ENCODE measurements at places on chromosomes 13 and 19.

DNA sequence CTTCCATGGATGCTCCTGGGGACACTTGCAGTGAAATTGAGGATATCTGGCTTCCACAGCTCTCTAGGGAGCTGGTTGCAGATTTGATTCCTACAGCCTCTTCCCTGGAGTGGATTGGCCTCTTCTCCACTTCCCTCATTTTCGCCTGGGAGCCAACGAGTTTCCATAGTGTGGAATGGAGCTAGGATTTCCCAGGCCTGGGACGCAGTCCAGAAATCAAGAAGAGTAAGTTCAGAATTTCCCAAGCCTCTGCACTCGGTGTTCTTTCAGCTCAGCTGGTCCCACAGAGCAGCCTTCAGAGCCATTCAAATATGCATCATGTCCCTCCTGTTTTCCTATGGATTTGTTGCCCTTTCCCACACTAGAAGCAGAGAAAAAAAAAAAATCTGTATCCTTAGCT is 68.2 kb downstream of the RAP2A start:
- no peak for DNase-seq

DNA sequence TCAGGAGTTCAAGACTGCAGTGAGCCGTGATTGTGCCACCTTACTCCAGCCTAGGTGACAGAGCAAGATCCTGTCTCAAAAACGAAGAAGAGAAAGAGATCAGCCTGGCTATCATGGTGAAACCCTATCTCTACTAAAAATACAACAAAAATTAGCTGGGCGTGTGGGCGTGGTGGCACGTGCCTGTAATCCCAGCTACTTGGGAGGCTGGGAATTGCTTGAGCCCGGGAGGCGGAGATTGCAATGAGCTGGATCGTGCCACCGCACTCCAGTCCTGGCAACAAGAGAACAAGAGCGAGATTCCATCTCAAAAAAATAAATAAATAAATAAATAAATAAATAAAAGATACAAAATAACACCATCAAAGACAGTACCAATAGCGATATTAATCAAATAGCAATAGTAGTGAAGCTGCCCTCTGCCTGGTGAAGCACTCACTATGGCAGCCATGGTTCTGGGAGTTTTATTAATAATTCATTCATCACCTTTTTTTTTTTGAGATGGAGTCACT is 53.9 kb downstream of the NFIC start:
- DNase-seq, result no peak

DNA sequence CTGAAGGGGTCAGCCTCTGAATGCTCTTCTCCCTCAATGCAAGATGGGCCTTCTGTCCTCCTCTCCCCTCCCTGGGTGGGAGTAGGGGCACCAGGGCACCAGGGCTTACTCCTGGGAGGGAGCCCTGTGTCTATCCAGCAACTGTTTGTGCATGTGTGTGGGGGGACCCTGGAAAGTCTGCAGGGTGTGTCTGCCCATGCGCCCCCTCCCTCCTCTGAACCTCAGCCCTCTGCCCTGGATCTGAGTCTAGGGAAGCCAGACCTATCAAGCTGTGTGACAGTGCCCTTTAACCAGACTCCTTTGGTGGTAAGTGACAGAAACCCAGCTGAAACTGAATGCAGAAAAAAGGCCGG is 213.3 kb upstream of the ZNF536 start:
- DNase-seq, result no peak

DNA sequence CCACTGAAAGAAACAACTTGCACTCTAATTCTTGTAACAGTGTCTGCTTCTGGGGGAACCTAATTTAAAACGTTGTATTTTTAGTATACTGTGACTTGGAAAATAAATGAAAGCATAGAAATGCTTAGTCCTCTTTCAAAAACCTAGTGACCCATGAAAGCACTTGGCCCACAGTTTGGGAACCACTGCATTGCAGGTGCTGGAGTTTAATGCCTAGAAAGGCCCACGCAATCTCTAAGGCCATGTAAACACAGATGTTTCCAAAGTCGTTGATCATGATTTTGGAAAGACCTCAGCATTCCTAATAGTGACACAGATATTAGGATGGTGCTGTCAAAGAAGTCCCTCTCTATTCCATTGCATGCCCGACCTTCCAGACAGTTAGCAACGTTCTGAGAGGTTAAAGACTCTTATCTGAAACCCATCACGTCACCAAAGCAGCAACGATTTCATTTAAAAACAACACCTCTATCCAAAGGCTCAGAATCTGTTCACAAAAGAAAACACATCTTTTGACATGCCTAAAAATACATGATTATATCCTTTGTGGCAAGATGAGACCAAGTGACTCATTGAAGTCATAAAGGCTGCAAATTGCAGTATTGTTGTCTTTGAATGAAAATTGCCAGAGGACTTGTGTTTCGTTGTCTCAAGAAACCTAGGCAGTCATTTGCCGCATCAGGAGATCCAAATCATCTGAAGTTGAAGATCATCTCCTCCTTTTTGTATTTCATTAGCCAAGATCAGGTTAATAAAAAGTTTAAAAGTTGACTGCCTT is 328.0 kb upstream of the ZNF507 start:
- DNase-seq, result no peak

GRCh38 chr19:6271251-6271650 is 8.5 kb downstream of the MLLT1 start:
- no peak for DNase-seq

DNA sequence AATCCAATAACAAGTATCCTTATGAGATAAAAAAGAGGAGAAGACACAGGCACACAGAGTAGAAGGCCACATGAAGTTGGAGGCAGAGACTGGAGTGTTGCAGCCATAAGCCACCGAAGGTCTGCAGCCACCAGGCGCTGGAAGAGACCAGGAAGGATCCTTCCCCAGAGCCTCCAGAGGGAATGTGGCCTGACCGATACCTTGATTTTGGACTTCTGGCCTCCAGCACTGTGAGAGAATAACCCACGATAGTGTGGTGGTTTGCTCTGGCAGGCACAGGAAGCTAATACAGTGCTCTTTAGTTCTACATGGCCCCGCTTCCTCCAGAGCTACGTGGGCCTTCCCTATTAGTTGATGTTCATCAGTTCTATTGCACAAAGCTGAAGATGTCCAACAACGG is 15.3 kb upstream of the SULT2A1 start:
- no peak for DNase-seq

- peak; percentile 64 for DNase-seq
These were observed 65.4 kb downstream of the RUBCNL start for GRCh38 chr13:46321494-46322225.

DNA sequence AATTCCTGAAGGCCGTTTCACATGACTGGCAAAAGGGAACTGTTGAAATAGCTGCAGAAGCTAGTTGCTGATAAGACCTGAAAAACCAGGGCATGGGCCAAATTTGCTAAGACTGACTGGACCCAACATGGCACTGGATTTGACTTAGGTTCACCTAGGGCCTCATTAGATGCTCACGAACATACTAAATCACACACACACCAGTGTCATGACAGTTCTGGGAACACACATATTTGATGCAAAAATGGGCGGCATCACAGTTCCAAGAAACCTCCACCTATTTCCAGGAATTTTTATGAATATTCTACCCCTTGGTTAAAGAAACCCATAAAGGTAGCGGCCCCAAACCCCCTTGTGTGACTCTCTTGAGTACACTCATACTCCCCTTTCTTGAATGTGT is 99.6 kb upstream of the OBI1 start:
- DNase-seq, result no peak

DNA sequence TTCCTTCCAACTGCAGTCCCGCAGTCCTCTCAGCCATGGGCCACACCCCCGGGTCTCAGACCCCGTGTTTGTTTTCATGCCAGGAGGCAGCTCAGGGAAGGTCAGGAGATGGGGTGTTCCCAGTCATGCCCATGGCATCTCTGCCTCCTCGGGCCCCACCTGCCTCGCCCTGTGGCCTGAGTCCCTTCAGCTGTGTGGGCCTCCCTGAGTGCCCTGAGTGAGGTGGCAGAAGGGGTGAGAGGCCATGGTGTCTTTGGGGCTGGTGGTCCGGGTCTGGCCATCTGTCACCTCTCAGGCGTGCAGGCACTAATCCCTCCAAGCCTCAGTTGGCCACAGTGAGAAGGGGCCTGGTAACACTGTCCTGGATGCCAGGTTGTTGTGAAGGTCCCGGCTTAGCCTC is 10.9 kb upstream of the KDM4B start:
- no peak for DNase-seq

DNA sequence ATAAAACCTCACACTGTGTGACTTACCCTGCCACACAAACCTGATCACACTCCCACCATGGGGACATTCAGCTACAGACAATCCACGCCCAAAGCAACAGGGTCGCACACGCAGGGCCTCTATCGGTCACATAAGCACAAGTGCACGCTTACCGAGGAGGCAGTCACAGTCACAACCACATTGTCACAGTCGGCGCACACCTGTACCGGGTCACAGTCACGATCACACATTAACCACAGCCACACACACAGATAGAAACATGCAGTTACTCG is 579 bp downstream of the ZNF566 start:
- no peak for DNase-seq

GRCh38 chr13:35598233-35598632 is 121.7 kb upstream of the MAB21L1 start:
- no peak for DNase-seq

- DNase-seq, result no peak
These were observed 880 bp upstream of the TMEM160 start for GRCh38 chr19:47049307-47049700.

GRCh38 chr19:48271531-48272151 is 1.8 kb downstream of the ZNF114 start:
- DNase-seq, result no peak

DNA sequence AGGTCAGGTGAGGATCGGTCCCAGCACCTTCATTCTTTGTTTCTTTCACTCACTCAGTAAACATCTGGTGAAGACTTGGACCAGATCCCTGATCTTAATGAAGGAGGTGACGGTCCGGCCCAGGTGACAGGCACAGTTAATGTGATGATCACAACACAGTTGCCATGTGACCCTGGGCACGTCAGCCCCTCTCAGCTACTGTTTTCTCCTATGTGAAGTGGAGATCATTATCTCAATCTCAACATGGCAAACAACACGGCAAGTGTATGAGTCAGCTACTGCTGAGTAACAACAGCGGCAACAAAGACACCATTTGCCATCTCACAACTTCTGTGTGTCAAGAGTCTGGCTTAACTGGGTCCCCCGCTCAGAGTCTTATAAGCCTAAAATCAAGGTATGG is 74.6 kb downstream of the GNG7 start:
- no peak for DNase-seq

DNA sequence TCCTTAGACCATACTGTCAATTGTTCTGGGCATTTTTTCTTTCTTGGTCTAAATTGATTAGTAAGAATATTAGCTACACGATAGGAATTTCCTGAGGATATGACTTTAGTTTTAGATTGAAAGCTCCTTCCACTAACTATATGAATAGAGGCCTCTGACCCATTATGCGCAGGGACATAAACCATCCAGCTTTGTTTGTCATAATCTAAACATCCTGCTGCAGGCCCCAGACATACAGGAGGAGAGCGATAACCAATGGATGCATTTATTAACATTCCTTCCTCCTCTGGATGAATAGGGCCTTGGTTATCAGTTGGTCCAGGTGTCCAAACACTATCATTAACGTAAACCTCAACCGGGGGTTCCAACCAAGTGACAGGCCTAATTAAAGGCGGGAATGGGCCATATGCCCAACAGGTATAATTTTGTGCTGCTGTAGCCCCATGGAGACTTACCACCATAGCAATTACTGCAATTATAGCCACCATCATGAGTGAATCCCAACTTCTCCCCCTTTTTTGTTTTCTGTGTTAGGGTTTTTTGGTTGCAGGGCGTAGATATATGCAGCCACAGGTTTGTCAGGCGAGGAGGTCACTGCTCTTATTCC is 32.6 kb downstream of the CLEC4M start:
- no peak for DNase-seq

- no peak for DNase-seq
These were observed 2.9 kb downstream of the CEBPG start for GRCh38 chr19:33376423-33376822.

DNA sequence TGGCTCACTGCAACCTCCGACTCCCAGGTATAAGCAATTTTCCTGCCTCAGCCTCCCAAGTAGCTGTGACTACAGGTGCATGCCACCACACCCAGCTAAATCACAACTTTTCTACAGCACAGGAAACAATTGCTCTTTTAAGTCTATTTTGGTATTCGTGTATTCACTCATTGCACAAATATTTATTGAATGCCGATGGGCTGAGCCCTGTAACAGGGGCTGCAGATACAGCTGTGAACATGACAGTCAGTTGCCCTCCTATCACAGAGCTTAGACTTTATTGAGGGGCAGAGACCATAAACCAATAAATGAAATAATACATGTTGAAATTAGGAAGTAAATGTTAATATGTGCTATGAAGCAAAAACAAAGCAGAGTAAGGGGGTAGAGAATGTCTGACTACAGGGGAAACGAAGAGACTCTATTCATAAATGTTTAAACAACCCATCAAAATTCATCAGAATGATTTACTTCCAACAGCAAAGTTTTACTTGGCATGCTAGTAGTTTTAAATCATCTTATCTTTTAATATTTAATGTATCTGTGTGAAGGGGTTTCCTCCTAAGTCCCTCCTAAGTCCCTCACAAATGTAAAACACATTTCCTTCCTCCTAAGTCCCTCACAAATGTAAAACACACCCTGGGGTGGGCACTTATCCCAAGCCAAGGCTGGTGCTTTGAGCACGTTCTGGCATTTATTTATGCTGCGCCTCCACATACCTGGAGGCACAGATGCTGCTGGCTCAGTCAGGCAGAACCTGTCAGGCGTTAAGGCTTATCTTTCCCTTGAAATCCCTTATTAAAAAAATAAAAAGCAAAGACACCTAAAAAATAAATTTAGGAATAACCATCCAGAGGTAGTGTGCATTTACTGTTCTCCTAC is 140.8 kb downstream of the MIPEP start:
- no peak for DNase-seq

GRCh38 chr19:44728178-44728577 is 20.3 kb upstream of the BCL3 start:
- no peak for DNase-seq

GRCh38 chr19:19050731-19051130 is 13.1 kb upstream of the SLC25A42 start:
- DNase-seq, result no peak

GRCh38 chr13:21445759-21446158 is 13.3 kb downstream of the ZDHHC20 start:
- no peak for DNase-seq

- DNase-seq, result no peak
These were observed 87.6 kb downstream of the ARHGEF7 start for GRCh38 chr13:111202745-111203144.

GRCh38 chr19:14694641-14695266 is 4.9 kb downstream of the ZNF333 start:
- DNase-seq, result no peak

DNA sequence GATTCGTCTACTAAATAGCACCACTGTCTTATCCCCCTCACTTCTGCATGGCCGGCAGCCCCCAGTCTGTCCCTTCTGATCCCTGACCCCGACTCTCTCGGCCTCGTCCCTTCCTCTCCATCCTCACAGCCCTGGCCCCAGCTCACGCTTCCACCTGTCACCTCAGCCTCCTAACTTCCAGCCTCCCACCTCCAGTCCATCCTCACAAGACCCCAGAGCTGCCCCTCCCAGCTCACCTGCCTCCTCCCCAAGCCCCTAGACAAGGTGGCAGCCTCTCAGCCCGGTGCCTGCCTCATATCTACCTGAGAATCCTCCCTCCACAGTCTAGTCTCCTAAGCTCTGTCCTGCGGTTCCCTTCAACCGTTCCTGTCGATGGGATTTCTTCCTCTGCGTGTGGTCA is 10.0 kb downstream of the KCNC3 start:
- DNase-seq, result no peak
